AG09309 (cell line): ENCODE measurements at places on chromosomes 1 and 21.

DNA sequence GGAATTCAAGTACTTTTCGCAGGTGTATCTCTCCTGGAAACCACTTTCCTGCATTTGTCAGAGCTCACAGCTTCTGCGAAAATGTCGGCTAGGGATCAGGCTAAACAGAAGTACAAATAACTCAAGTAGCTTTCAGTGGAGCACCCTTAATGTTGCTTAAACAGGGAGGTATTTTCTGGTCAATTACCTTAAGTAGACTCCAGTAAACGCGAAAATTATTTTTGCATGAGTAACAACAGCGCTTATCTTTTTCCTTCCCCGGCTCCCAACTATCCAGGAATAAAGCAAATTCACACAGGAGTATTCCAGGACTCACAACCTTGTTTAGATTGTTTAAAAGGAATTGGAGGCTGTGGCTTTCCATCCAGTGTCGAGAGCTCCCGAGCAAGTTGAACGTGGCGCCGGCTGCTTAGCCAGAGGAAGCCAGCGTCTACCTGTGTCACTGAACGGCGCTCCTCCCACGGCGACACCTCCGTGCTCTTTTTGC is 7.3 kb upstream of the SIM2 start:
- no peak for DNase-seq

DNA sequence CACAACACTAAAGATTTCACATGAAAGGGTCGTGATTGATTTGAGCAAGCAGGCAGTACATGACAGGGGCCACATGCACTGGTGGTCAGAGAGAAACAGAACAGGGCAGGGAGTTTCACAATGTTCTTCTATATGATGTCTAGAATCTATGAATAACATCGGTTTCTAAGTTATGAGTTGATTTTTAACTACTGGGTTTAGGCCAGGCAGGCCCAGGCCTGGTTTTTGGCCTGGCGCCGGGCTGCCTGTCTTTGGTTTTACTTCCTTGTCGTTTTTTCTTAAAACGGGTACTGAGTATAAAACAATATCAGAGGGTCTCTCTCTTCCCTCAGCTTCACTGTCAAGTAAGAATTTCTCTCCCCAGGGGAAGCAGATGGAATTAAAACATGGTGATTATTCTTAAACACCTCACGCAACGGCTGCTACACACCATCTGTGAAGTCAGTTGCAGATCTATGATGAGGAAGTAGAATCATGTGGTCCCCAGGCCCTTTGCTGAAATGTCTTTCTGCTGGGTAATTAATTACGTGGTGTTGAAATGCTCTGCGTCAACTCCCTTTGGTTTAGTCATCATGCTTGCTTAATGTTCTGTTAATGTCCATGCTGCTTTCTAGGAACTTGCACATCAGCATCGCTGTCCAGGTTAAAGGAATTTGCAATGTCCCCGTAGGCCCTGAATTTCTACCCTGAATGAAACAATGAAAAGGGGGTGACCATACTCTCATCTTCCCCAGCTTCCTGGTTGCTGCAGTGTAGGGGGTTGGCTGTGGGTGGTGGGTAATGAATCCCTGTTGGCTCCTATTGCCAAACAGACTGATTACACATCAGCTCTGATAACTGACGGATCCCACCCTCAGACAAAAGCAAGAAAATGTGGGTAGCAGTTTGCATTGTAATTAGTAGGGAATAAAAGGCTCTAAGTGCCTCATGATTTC is 70.3 kb downstream of the SERINC2 start:
- DNase-seq, result peak; percentile 87

- no peak for DNase-seq
Observed at GRCh38 chr1:94017155-94017829, 103.7 kb downstream of the ABCA4 start.

DNA sequence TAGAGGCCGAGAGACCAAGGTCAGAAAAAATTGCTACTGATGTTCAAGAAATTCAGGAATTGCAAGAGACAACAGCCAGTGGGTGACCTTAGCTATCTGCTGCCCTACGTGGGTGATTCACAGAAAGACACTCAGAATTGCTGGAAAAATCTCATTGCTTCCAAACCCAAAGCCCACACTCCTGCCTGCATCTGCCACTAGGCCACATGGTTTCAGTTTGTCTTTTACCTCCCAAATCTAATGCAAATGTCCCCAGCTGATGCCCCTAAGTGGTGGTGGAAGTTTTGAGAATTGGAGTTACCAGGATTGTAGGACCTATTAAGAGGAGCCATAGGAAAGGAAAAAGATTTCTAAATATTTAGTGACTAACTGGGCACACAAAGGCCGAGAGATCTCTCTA is 341.5 kb upstream of the CHRM3 start:
- no peak for DNase-seq

DNA sequence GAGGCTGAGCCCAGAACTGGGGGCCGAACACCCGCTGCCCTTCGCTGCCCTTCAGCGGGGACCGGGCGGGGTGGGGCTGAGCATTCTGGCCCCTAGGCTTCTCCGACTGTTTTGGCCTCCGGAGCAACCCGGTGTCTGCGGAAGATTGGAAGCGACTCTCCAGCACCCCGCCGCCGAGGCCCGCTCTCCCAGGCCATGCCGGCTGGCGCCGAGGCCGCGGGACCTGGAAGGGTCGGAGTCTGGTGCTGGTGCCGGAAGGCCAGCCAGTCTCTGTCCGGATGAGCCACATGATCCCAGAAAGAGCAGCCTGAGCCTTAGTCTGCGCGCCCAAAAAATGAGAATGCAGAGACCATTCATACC is 272.0 kb downstream of the FOXD2 start:
- no peak for DNase-seq

DNA sequence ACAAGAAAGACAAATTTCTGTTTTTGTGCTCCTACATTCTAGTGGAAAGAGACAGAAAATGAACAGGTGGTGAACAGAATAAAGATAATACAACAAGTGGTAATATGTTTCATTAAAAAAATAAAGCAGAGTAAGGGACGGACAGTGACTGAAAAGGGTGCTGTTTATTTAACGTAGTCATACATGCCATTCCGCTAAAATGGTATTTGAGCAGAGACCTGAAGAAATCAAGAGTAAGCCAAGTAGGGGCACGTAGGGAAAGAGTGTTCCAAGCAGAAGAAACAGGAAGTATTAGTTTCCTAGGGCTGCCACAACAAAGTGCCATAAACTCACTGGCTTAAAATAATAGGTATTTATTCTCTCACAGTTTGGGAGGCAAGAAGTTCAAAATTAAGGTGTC is 65.6 kb upstream of the KCTD3 start:
- DNase-seq, result no peak

GRCh38 chr1:61183471-61184039 is 101.2 kb downstream of the NFIA start:
- no peak for DNase-seq

DNA sequence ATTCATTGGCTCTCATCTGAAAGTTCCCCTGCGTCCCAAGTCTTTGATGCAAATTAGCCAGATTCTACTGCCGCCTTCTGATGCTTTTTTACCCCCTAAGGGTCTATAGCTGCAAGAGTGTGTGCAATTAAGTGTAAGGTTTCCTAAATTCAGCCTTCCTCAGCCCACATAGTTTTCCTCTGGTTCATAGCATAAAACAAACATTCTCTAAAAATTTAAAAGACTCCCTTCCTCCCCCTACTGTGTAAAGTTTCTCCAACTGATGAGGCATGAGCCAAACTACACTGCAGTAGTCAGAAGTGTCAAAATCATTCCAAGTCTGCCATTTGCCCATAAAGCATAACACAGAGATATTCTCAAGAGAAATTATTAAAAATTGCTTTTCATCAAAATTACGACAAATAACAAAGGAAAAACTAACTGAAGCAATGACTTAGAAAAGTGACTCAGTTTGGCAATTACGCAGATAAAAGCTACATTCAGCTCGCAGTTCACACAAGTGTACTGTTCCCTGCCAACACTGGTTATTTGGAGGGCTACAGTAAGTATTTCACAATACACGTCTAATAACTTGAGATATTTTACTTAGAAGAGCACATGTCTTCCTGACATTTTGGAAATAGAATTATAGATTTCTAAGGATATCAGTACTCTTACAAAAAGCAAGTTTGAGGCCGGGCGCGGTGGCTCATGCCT is 15.4 kb downstream of the KCNH1 start:
- DNase-seq, result peak; percentile 24

DNA sequence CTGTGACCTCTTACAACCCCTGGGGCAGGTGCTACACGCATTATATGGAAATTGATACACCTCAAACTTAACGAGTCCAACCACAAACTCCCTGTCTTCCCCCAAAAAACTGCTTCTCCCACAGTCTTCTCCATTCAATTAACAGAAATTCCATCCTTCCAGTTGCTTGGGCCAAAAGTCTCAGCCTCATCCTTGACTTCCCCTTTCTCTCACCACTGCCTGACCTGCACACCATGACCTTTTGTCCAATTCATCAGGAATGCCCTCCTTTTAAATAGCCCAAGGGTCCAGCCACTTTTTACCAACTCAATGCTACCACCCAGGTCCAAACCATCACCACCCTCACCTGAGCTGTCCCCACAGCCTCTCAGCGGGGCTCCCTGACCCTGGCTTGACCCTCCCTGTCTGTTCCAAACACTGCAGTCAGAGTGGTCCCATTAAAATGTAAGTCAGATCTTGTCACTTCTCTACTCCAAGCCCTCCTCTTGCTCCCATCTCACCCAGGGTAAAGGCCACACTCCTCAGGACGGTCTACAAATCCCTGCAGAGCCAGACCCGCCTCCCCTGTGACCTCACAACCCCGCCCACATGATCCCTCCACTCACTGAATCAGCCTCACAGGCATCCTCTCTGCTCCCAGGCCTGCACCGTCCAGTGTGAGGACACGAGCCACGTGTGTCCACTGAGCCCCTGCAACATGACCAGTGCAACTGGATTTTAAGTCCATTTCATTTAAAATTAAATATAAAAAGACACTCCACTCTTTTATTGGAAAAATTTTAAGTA is 18.5 kb downstream of the KCNN3 start:
- DNase-seq, result no peak

- DNase-seq, result no peak
Observed at GRCh38 chr1:213049232-213049631, 1.8 kb upstream of the RPS6KC1 start.

DNA sequence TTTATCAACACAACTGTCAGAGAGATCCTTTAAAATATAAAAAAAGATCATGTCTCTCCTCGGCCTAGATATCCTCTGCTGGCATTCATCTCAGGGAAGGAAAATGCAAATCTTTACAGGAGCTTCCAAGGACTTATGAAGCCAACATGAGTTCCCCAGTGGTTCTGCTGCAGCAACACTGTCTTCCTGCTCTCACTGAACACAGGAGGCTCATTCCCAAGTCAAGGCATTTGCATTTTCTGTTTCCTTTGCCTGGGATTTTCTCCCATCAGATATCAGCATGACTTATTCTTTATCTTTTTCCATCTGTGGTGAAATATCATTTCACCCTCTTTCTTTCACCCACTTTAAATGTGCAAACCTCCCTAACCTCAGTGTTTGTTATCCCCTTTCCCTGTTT is 513.8 kb upstream of the ZP4 start:
- DNase-seq, result peak; percentile 14

DNA sequence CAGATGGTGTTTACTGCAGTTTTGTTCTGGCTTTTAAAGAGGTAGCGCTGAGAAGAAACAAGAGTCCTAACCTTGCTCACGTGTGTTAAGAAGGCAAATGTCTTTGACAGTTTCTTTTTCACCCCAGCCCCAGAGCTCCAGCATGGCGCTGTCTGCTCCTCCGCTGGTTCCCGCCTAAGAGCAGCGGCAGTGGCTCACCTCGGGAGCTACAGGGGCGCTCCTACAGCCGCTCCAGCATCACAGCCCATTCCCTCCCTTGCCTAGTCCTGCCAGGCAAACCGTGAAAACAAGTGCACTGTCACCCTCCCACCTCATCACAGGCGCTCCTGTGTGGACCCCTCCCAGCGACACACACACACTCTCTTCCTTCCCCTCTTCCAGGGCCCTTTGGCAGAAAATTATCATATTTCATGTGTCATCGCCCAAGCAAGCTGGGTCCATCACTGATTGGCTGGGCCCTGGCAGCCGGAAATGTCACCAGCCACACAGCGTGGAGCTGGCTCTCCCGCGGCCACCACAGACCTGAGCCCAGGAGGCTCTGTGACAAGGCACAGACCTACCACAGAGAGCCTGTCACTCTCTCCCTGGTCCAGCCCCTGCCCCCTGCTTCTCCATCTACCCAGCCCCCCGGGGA is 1.2 kb upstream of the HIVEP3 start:
- no peak for DNase-seq

DNA sequence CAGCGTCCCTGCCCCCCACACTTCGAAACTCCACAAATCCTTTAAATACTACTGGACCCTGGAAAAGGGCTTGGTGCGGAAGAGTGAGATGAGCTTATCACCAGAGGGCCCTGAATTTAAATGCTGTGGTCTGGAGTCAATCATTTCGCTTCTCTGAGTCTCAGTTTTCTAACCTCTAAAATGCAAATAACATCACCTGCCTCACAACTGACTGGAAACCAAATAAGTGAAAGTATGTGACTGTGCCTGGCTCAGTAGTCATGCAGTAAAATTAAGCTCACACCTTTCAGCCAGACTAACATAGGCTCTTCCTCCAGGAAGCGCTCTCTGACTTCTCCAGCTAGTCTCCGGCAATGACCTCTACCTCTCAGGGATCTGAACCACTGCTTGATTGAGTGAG is 4.2 kb downstream of the GJA4 start:
- no peak for DNase-seq

DNA sequence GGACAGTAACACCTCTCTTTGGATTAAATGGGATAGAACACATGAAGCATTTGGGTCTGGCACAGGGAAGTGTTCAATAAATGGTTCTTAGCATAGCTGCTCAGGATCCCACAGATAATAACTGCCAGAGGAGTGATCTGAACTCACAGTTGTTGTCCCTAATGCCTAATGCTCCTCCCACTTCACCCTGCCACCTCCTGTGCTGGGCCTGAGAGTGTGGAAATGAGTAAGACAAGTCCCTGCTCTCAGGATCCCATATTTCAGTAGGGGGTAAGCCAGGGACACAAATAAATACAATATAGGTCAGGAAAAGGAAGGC is 19.9 kb upstream of the FOXO6 start:
- no peak for DNase-seq

DNA sequence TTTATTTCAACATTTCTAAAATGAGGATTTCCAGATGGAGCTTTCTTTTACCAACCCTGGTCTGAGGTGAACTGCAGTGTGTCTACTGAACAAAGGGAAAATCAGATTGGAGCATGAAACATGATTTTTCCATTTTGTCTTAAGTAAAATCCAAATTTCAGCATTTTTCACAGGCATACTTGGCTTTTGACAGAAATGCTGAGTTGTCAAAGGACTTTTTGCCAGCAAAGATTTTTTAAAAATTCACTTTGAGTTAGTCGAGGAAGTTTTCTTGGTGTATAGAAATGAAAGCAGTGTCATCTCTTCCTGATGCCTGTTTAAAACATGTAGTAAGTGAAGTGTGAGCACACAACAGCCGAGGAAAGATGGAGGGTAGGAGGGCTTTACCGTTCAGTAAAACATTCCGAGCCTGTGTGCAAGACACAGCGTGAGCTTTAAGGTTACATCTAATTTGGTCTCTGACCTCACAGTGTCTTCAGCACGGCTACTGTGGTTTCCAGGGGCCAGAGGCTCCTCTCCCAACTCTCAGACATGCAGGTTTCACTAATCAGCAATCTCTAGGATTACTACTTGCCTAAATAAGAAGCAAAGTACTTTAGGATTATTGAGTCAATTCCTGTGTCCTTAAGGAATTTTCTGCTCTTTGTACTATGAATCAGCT is 45.9 kb downstream of the SAMD13 start:
- no peak for DNase-seq

DNA sequence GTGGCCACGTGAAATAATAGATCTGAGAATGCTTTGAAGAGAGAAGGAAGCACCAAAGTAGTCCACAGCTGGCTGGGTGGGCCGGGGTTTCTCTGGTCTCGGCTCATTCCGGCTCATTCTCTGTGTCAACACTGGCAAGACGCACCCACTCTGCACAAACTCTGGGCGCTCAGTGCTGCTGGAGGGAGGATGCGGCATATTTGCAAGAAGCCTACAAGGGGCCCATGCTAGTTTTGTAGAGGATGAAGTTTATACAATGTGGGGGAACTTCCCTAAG is 28.8 kb upstream of the TMPRSS2 start:
- no peak for DNase-seq
